ENCODE measurements at places on chromosomes 11 and 22. TPM values are rescaled to one million over a fixed set of nuclear protein-coding genes. Genes with fewer than 3 reads are reported as not detected.

Gene KCNJ11
- total RNA-seq: not detected

Gene HEPN1
- total RNA-seq: not detected

Gene MOV10L1
- 0.37 TPM for total RNA-seq

Gene SCO2
- 2.7 TPM for total RNA-seq

Gene MYO18B
- total RNA-seq: not detected

Gene POLD4
- 39.7 TPM for total RNA-seq

Gene IL10RA
- total RNA-seq: 0.37 TPM

Gene ZNF143
- total RNA-seq: 26.6 TPM

Gene EXPH5
- total RNA-seq: 0.39 TPM

Gene RGL4
- total RNA-seq: not detected

Gene SPA17
- 12.1 TPM for total RNA-seq

Gene UEVLD
- total RNA-seq: 21.3 TPM

Gene MYBPC3
- total RNA-seq: not detected

Gene ANO5
- not detected for total RNA-seq

Gene P2RY2
- total RNA-seq: not detected

Gene RIMBP3B
- total RNA-seq: under 0.01 TPM

Gene GRAMD1B
- 0.37 TPM for total RNA-seq

Gene OR10G6
- total RNA-seq: not detected

Gene GAL3ST1
- total RNA-seq: not detected

Gene UBQLN3
- not detected for total RNA-seq

Gene PKP3
- total RNA-seq: 1.8 TPM

Gene TMPRSS4
- not detected for total RNA-seq

Gene ALX4
- total RNA-seq: not detected

Gene SNX32
- 1.2 TPM for total RNA-seq

Gene CBL
- 11.7 TPM for total RNA-seq

Gene CHRM1
- not detected for total RNA-seq

All from subcutaneous preadipocyte (primary cell).